Smooth muscle cell of the umbilical artery (primary cell): ENCODE measurements at places on chromosomes 13 and 19. TPM values are rescaled to one million over a fixed set of nuclear protein-coding genes. Genes with fewer than 3 reads are reported as not detected.

The FAM216B gene
- total RNA-seq: not detected in 2 replicates

The CYP2A7 gene
- not detected in 2 replicates for total RNA-seq

The ZNF562 gene
- total RNA-seq: 25.8 and 32.2 TPM in 2 replicates

The ZNF254 gene
- total RNA-seq: 13.4 and 13.9 TPM in 2 replicates

The SELENOV gene
- total RNA-seq: not detected in 2 replicates

The QPCTL gene
- 27.3 and 28.2 TPM in 2 replicates for total RNA-seq

The ZNF20 gene
- 5.6 and 5.9 TPM in 2 replicates for total RNA-seq

The NKG7 gene
- not detected in 2 replicates for total RNA-seq

The PCDH20 gene
- not detected in 2 replicates for total RNA-seq

The S1PR4 gene
- total RNA-seq: under 0.01 TPM in 1 of 2 replicates, not detected in the other
